ENCODE measurements at places on chromosomes 16 and 17.

- DNase-seq: no peak
Measured at GRCh38 chr16:2477327-2477726, 2.4 kb downstream of the TBC1D24 start.

DNA sequence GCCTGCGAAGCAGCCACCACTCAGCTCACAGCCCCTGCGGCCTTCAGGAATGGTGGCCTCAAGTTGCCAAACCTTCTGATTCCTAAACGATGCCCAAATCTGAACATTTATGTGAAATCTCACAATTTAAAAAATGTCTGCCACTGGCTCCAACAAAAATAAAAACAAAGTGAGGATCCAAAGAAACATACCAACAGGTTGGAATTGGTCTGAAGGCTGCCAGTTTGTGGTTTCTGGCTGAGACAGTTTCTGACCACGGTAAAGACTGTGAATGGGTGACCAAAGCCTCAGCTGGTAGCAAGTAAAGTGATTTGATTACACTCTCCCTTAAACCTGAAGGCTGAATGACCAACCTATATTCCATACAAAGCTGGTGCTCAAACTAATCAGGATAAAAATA is 24.9 kb downstream of the LITAFD start:
- DNase-seq: no peak

GRCh38 chr17:74288785-74289184 is 14.8 kb downstream of the DNAI2 start:
- no peak for DNase-seq

DNA sequence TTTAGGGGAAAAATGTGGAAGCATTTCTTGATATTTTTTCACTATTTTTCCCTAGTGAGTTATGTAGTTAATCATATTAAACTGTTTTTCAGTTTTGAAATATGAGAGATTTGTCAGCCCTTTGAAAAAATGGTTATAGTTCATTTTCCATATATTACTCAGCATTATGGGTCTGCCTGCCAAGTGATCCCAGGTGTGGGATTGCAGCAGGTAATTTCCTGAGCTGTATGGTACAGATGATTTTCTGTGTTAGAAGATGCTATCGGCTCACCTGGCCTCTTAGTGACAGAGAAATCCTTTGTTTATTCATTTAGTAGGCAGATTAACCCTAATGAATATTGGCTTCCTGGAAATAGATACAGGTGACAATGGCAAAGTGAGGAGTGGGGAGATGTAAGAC is 275.1 kb upstream of the TBX2 start:
- DNase-seq: no peak
